Cardiac septum (tissue), 1 donor: ENCODE measurements at places on chromosomes 3 and 15.
A peak's percentile ranks its signal among the peaks of the same experiment; 100 is the strongest.

- DNase-seq = peak; percentile 79
Observed at GRCh38 chr3:50154840-50155490, at the start of gene SEMA3F. Gene SEMA3F, plus strand, starts transcription at chr3:50155324. Its CDS starts 4,299 bp downstream, at chr3:50159623.

DNA sequence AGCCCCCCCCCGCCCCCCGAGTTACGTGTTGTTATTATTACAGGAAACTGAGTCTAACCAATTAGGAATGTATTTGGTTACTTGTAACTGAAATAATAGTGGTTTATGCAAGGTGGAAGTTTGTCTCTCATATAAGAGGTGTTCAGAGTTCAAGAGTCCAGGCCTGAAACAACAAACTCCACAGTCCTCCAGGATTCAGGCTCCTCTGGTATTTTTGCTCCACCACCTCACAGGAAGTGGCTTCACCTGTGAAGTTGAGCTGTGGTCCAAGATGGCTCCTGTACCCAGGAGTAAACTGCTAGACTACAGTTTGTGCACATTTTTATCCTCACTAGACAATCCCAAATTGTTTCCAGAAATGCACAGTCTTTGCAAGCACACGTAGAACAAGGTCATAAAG, 27.3 kb downstream of the MOBP start:
- no peak for DNase-seq

DNA sequence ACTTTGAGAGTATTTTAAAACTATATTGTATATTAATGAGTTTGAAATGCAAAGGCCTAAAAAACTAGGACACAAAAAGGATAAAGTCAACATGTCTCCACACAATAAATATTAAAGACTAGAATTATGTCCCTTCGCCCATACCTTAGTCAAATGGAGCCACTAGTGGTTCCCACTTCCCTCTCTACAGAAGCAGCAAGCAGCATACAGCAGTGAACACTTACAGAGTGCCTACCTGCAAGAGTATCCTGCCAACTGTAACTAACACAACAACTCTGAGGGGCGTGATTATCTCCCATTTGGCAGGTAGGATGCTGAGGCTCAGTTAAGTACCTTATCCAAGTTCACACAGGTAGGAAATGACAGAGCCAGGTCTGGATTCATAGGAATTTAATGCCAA, 17.2 kb downstream of the DYNC1LI1 start:
- no peak for DNase-seq

DNA sequence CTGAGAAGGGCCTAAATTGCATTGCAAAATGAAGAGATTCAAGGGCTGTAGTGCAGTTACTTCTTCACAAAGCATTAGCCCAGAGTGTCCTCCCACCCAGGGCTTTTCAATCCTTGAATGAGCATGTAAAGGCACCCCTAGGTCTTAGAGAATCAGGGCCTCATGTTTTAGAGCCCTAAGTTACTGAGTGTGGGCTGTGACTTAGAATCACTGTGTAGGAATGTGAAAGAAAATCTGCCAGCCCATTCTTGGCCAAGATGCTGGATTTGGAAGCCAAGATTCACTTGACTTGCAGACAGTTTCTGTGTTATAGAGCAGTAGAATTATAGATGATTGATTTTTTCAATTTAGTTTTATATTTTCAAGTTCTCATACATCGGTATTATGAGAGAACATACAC, 153.2 kb downstream of the MYRIP start:
- no peak for DNase-seq

DNA sequence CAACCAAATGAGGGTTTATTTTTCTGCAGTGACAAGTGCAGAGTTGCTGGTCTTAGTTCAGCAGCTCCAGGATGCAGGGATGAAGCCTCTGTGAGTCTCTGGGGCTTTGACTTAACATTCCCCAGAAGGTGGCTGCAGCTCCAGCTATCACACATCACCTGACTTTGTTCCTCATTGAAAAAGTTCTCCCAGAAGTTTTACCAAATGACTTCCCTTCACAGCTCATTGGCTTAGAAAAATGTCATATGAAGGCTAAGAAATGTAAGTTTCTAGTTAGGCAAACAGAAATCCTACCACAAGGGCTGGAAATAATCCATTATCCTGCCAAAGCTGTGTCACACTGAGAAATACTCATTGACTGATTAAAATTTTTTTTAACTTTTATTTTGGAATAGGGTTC, 184.9 kb downstream of the MINAR1 start:
- DNase-seq = no peak
